ENCODE measurements at places on chromosomes 1 and 21. TPM values are rescaled to one million over a fixed set of nuclear protein-coding genes. Genes with fewer than 3 reads are reported as not detected.

KCNE2 gene
- total RNA-seq: not detected

RNU1-3 gene
- under 0.01 TPM for total RNA-seq

RGS18 gene
- not detected for total RNA-seq

GBP7 gene
- not detected for total RNA-seq

MROH7 gene
- total RNA-seq: 2.5 TPM

ADORA3 gene
- total RNA-seq: not detected

MAP3K21 gene
- 0.39 TPM for total RNA-seq

CLIC6 gene
- total RNA-seq: 10.9 TPM

S100A5 gene
- not detected for total RNA-seq

SPRR1B gene
- not detected for total RNA-seq

PDZK1 gene
- total RNA-seq: 0.39 TPM

RAB7B gene
- 19.9 TPM for total RNA-seq

ALG6 gene
- 14.7 TPM for total RNA-seq

SERTAD4 gene
- not detected for total RNA-seq

C1QTNF12 gene
- 0.43 TPM for total RNA-seq
